ENCODE measurements at places on chromosomes 1 and 21.

DNA sequence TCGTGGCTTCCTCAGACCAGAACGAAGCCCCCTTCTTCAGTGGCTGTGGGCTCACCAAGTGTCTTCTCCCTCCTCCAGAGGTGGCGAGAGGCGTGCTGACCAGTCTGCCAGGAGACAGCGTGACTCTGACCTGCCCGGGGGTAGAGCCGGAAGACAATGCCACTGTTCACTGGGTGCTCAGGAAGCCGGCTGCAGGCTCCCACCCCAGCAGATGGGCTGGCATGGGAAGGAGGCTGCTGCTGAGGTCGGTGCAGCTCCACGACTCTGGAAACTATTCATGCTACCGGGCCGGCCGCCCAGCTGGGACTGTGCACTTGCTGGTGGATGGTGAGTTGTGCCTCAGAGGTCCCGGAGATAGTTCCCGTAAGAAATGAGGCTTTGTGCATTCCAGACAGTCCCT, 24.0 kb downstream of the IL6R start:
- H3K36me3 ChIP-seq: no peaks in the 10 kb centered on the region
- DNase-seq: no peak
- H3K4me1 ChIP-seq: peaks cover 24% of the 10 kb centered on the region
- no peak overlapping the region for H3K4me3 ChIP-seq

- no peak overlapping the region for H3K4me3 ChIP-seq
- DNase-seq: no peak
- H3K27me3 ChIP-seq: no peaks in the 10 kb centered on the region
- H3K36me3 ChIP-seq: no peaks in the 10 kb centered on the region
- H3K27ac ChIP-seq: no peak overlapping the region
- H3K4me1 ChIP-seq: peaks cover 5% of the 10 kb centered on the region
Measured at GRCh38 chr1:92877792-92878191, 46.0 kb downstream of the RPL5 start.

DNA sequence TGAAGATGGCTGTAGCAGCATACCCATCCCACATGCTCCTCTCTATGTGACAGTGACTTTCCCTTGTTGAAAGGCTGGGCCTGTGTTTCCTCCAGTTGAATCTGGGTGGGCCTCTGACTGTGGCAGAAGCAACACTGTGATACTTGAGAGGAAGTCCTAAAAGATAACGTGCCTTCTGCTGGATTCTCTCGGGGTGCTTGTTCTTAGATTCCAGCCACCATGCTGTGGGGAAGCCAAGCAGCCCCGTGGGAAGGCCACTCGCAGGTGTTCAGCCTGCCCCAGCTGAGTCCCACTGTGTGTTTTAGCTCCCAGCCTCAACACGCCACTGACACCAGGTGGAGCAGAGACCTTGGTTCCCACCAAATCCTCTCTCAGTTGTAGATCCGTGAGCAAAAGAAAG, 31.5 kb downstream of the TRAPPC10 start:
- H3K4me1 ChIP-seq: no peaks in the 10 kb centered on the region
- no peaks in the 10 kb centered on the region for H3K36me3 ChIP-seq
- no peak overlapping the region for H3K27ac ChIP-seq
- H3K27me3 ChIP-seq: no peaks in the 10 kb centered on the region
- no peak for DNase-seq
- H3K4me3 ChIP-seq: no peak overlapping the region

DNA sequence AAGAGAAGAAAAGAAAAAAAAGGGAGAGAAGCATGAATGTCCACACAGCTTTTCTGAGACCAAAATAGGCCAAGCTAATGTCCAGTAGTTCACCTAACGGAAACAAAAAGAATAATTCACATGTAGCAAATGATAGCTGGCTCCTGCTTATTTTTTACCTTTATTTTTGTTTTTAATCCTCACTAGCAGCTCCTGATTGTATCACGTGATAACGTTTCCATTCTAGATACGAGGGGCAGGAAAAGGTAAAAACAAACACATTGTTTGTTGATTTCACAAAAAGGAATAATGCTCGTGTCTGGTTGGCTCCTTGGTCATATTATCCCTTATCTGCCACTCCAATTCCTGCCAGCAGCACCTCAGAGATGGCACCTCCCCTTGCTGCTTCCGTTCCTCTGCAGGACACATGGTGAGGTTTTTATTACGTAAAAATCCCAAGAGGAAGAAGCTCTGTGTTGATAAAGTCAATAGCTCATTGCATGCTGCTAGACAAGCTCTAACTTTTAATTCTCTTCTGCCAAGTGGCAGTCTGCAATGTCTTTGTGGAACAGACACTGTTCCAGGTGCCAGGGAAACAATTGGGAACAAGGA, 201.7 kb downstream of the CRB1 start:
- no peak overlapping the region for H3K27ac ChIP-seq
- H3K4me1 ChIP-seq: peaks cover 33% of the 10 kb centered on the region
- H3K27me3 ChIP-seq: no peaks in the 10 kb centered on the region
